Esophagus squamous epithelium (tissue), 5 donors: ENCODE measurements at places on chromosomes 7 and 10. TPM values are rescaled to one million over a fixed set of nuclear protein-coding genes. Genes with fewer than 3 reads are reported as not detected.

DNA sequence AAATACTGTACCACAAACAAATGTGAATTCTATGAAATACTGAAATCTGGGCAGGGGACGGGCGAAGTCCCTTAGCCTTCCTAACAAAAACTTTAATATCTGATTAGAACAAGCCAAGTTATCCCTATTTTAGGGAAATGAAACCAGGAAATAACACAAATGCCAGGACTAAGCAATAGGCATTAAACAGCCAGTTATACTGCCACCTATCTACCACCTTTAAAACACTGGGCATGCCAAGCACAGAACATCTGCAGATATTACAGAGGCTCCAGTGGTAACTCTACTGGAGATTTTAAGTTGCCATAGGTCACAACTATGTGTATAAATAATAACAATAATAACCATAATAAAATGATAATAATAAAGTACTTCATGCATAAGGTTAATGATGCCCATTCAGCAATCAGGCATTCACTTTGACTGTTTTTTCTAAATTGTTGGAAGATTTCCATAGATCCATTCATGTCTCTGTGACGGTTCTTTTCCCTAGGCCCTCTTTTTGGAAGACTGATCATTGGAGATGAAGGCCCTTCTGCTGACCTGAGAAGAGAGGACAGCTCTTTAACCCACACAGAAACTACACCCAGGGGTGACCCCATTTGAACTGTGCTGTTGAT is 195.7 kb downstream of the CACNA2D1 start:
- no peaks in the 10 kb centered on the region for H3K27me3 ChIP-seq
- DNase-seq: no peak
- H3K4me1 ChIP-seq: no peaks in the 10 kb centered on the region
- H3K27ac ChIP-seq: no peak overlapping the region
- H3K4me3 ChIP-seq: no peak overlapping the region

DNA sequence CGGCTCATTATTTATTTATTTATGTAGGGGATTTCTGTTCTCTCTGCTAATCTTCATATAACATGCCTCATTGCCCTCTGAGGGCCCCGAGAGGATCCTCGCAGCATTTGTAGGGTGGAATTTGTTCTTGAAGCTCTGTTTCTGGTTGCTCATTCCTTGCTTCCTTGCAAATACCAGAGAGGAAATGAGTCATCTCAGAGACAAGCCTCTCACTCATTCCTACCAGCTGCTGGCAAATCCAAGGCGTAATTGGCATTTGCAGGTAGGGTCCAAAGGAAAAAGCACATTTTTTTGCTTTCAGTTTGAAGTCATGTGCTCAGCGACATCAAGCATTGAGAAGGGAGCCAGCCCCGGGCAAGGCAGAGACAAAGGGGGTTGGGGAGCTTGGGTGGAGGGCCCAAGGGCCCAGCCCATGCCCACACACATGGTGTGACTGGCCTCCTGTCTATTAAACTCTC is 501.6 kb downstream of the GALNT17 start:
- no peak overlapping the region for H3K4me3 ChIP-seq
- no peaks in the 10 kb centered on the region for H3K27me3 ChIP-seq
- no peak for DNase-seq
- H3K27ac ChIP-seq: peak overlapping the region; percentile 36
- no peaks in the 10 kb centered on the region for H3K36me3 ChIP-seq

Gene TMEM130
- total RNA-seq: 0.57 TPM

DNA sequence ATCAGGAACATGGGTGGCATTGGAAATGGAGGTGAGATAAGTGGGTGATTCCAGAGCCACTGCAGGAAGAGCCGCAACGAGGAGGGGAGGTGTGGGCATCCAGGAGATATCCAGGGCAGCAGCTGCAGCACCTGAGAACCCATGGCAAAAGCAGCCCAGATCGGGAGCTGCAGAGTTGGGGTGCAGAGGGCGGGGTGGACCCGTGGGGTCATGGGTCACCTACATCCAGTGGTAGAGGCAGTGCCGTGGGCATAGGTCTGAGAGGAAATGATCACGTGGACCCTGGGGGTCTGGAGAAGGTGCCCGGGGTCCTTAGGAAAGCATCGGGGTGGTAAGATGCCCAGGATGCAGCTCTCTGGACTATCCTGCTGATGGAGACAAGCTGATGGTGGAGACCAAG is 530.0 kb downstream of the GLRX3 start:
- no peak for DNase-seq
- H3K36me3 ChIP-seq: no peaks in the 10 kb centered on the region
- no peaks in the 10 kb centered on the region for H3K4me1 ChIP-seq
- H3K4me3 ChIP-seq: no peak overlapping the region
- no peaks in the 10 kb centered on the region for H3K27me3 ChIP-seq

Gene PRF1
- 6.1 TPM for total RNA-seq

- H3K4me1 ChIP-seq: peaks cover 54% of the 10 kb centered on the region
- no peaks in the 10 kb centered on the region for H3K27me3 ChIP-seq
- DNase-seq: no peak
- H3K36me3 ChIP-seq: no peaks in the 10 kb centered on the region
Observed at GRCh38 chr10:97332591-97333350, 1.8 kb downstream of the FRAT2 start.

DNA sequence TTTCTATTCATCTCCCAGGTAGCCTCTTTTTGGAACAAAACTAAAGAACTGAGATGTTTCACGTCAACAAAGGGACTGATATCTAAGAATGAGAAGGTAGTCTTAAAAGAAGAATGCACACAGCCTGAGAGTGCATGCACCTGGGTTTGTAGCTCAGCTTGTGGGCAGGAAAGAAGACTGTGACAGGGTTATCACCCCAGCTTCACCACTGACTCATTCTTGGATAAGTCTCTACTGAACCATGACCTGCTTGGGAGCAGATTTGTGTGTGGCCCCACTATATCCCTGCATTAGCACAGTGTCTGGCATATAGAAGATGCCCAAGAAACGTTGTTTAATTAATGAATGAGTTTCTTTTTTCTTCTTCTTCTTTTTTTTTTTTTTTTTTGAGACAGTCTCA is 187.5 kb downstream of the GPAM start:
- H3K27ac ChIP-seq: no peak overlapping the region
- no peak overlapping the region for H3K4me3 ChIP-seq
- DNase-seq: no peak
- no peaks in the 10 kb centered on the region for H3K36me3 ChIP-seq
- no peaks in the 10 kb centered on the region for H3K27me3 ChIP-seq

DNA sequence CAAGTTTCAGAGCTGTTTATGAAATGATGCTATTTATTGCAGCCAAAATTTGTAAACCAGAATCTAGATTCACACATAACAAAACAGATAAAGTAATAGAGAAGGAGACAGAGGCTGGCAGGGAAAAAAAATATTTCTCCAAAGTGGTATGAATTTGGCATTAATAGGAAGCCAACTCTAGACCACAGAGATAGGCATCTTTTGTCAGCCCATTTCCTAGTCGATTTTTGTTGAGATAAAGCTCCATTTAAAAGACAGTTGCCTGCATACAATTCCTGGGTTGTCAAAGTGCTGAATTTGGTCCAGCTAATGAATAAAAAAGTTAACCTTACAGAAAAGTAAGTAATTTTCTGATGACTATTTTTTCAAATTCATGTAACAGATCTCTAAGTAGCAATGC is 219.3 kb downstream of the ELMO1 start:
- H3K27me3 ChIP-seq: no peaks in the 10 kb centered on the region
- no peak overlapping the region for H3K4me3 ChIP-seq
- no peak for DNase-seq
- H3K36me3 ChIP-seq: no peaks in the 10 kb centered on the region

DNA sequence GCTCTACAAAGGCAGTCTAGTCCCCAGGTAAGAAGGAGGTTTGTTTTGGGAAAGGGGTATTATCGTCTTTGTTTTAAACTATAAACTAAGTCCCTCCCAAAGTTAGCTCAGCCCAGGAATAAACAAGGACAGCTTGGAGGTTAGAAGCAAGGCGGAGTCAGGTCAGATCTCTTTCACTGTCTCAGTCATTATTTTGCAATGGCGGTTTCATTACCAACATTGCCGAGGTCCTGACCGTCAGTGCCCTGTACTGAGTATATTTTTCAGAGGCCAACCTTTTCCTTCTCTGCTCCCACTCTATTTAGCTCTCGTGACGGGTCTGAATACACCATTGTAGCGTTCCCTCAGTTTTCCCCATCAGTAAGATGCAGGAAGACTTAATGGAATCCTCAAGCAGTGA is 184.5 kb downstream of the PRKCQ start:
- peaks cover 3% of the 10 kb centered on the region for H3K4me1 ChIP-seq
- H3K27me3 ChIP-seq: no peaks in the 10 kb centered on the region
- no peak for DNase-seq
- H3K4me3 ChIP-seq: no peak overlapping the region
- no peaks in the 10 kb centered on the region for H3K36me3 ChIP-seq

DNA sequence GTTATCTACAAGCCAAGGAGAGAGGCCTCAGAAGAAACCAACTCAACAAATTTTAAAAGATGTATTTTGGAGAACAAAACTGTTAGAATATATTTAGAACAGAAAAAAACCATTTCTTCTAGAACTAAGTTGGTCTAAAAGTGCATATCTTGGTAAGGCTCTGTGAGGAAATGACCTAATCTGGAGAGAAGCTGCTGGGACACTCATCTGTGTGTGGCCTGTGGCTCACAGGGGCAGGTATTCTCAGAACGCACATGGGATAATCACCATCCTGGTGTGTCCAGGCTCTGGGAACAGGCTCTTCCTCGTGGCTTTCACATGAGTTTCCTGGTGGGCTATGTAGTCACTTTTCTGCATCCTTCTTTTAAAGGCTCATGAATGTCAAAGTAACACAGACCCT is 38.1 kb upstream of the PRSS1 start:
- no peak overlapping the region for H3K27ac ChIP-seq
- H3K27me3 ChIP-seq: no peaks in the 10 kb centered on the region
- no peak overlapping the region for H3K4me3 ChIP-seq

DNA sequence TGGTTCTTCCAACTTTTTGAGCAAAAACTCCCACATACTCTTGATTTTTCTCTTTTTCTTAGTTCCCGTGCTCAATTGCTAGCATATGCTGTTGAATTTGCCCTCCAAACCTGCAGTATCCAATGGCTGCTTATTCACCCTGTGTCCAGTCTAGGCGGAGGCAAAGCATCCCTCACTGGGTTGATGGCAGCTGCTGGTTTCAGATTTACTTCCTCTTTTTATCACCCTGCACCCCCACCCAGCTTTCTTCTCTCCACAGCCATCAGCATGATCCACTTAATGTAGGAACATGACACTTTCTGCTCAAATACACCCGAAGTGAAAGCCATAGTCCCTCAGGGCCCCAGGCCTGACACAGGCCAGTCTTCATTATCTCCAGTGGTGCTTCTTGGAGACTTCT is 87.6 kb upstream of the ADARB2 start:
- no peak overlapping the region for H3K27ac ChIP-seq
- H3K27me3 ChIP-seq: no peaks in the 10 kb centered on the region
- DNase-seq: no peak
- no peaks in the 10 kb centered on the region for H3K36me3 ChIP-seq
- no peaks in the 10 kb centered on the region for H3K4me1 ChIP-seq

Gene ATOH7
- total RNA-seq: not detected

GRCh38 chr10:58937423-58937822 is 239.0 kb upstream of the PHYHIPL start:
- no peaks in the 10 kb centered on the region for H3K36me3 ChIP-seq
- no peaks in the 10 kb centered on the region for H3K4me1 ChIP-seq
- H3K27me3 ChIP-seq: no peaks in the 10 kb centered on the region
- no peak for DNase-seq
- H3K4me3 ChIP-seq: no peak overlapping the region

DNA sequence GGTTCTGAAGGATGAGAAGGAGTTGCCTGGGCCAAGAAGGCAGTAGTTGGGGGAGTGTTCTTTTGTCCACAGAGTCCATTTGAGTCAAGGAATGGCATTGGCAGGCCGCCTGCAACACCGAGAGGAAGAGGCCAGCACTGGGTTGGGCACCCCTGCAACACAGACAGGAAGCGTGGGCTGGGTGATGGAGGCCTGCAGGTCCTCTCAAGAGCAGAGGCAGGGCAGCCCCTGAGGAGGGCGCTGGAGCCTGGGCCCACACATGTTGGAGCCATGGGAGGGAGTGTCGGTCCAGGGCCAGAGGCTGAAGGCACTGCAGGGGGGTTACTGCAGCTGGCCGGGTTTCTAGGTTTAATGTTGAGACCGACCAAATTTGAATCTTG is 137.3 kb downstream of the PTPN20 start:
- H3K27me3 ChIP-seq: no peaks in the 10 kb centered on the region
- H3K36me3 ChIP-seq: no peaks in the 10 kb centered on the region
- DNase-seq: no peak
- no peak overlapping the region for H3K27ac ChIP-seq

DNA sequence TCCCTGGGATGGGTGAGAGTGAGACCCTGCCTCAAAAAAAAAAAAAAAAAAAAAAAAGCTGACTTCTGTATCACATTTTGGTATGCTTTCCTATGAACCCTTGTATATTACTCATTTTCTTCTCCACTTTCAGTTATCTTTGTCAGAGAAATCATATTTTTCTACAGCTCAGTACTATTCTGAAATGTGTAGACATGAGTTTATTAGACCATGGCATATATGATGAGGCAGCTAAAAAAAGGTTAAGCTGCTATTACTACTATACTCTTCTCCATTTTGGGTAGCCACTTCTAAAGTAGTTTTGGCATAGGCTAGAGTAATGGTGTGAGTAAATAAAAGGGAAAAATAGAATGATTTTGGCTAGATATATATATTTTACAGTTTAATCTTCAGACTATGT is 53.4 kb downstream of the MLLT10 start:
- peaks cover 85% of the 10 kb centered on the region for H3K36me3 ChIP-seq
- H3K27ac ChIP-seq: no peak overlapping the region
- H3K4me3 ChIP-seq: no peak overlapping the region
- no peak for DNase-seq

Gene SUGCT
- total RNA-seq: 0.83 TPM
